ENCODE measurements at places on chromosomes 6 and 20.

DNA sequence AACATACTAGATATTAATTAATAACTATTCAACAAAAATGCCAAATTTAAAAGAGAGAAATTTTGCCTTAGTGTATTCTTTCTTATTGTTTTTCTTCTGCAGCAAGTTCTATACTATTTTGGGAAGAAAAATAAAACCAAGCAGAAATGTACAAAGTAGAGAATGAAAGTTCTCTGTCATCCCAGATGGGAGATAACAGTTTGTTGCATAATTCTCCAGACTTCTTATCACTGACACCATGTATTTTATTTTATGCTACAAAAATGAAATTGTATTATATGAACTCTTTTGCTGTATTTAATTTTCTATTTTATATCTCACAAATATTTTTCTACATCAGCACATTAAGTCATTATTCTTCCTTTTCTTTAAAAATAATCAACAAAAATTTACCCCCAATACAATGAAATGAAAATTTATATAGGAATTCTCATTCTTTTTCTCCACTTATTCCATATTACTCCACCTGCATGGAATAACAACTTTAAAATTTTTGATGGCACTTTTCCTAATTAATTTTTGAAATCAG lies 18.2 kb downstream of the TMEM244 start:
- DNase-seq = no peak

- DNase-seq = no peak
These were observed 168.3 kb upstream of the STMND1 start for GRCh38 chr6:16933532-16933931.

- DNase-seq = peak; percentile 26
These were observed 171.6 kb upstream of the FBXL4 start for GRCh38 chr6:99119109-99120031.

GRCh38 chr20:8389381-8390036 lies 257.4 kb downstream of the PLCB1 start:
- peak; percentile 18 for DNase-seq

DNA sequence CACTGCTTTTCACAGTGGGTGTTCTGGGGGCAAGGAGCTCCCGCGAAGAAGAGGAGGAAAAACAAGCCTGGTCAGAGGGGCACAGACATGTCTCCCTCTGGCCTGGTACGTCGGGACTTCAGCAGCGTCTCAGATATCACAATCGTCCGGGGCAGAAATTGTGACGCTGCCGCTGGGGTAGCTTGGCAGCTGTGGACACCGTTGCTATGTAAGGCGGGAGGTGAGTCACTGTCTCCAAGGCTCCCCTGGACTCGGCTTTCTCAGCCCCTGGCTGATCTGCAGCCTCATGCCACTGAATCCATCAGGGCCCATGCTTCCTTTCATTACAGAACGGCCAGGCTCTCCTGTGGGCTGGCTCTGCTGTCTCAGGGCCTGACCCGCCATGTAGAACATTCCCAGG lies 98.7 kb downstream of the SULF2 start:
- DNase-seq = no peak

GRCh38 chr6:49155316-49155715 lies 307.7 kb downstream of the MMUT start:
- no peak for DNase-seq

GRCh38 chr6:141354191-141354955 lies 778.4 kb upstream of the GJE1 start:
- no peak for DNase-seq

GRCh38 chr6:139940741-139941729 lies 566.6 kb upstream of the CITED2 start:
- DNase-seq = no peak

- DNase-seq = no peak
These were observed 454.7 kb downstream of the TFAP2B start for GRCh38 chr6:51273228-51273961.

DNA sequence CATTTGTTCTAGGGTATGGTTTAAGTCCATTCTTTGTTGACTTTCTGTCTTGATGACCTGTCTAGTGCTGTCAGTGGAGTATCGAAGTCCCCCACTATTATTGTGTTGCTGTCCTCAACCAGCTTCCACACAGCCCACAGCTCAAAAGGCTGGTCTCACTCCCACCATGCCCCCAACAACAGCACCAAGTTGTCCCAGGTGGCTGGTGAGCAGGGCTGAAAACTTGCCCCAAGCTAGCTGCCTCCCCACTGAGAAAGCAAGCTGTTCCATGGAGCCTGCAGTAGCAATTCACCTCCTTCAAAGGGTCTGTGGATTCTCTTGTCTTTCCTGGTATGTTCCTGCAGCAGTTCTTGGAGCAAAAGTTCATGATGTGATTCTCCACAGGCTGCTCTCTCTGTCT lies 221.0 kb downstream of the SYNDIG1 start:
- no peak for DNase-seq

DNA sequence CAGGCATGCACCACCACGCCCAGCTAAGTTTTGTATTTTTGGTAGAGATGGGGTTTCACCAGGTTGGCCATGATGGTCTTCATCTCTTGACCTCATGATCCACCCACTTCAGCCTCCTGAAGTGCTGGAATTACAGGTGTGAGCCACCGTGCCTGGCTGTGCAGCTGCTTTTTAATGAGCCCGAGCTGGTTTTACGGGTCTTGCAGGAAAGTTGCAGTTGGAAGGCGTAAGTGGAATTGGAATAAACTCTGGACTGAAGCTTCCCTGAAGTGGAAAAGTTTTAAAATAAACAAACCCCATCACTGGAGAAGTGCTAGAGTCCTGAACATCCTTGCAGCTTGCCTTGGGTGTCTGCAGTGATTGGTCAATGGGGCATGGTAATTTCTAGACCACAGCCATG lies 40.4 kb downstream of the KIF25 start:
- no peak for DNase-seq

DNA sequence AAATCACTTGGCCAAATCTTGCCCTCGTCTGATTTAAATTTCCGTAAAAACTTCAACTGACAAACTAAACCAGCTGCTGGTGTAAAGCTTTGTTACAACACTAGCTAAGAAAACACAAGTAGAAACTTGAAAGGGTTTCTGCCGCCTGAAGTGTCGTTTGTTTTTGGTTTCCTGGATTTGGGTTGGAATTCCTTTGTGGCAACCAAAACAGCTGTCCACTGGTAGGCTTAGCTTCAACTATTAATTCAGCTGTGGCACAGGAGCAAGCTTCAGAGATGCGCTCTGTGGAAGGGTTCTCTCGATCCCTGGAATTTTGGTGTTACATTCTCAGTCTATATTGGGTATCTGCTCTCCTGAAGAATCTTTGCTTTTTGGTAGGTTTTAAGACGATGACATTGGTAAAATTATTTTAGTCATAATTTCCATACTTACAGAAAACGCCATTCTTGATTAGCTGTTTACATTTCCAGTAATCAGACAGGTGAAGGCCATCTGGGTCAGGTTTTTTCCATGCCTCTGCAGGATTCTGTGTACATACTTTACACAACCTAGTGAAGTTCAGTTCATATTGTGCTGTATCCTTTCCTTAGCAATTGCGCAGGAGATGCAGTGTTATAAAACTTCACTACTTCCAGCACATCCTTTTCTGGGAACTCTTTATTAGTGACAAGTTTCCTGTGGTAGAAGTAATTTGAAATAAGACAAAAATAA lies 29.9 kb upstream of the SAMD3 start:
- no peak for DNase-seq

- no peak for DNase-seq
These were observed 51.7 kb downstream of the PANK2 start for GRCh38 chr20:3940905-3941304.

DNA sequence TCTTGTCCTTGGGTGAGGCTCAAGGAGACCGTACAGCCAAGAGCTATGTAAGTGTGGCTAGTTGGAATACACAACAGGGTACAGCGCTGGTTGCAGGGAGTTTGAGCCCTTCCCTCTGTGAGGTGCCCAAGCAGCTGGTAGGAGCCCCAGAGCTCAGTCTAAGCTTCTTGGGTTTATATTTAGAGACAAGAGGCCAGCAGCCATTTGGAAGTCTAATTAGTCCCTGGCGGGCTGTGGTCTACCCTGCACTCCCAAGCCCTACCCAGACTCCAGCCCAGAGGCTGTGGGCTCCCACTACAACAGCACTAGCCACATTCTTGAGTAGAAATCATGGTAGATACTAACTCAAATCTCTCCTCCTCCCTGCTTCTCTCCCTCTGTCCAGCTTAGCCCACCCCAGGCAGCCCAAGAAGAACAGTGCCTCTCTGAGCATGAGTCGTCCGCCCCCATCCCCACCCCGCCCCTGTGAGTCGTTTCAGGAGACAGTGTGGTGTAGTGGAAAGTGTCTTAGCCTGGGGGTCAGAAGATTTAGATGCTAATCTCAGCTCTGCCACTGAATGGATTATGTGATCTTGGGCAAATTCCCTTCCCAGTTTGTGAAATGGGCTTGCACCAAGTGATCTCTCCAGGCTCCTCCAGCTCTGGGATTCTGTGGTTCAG lies 37.8 kb downstream of the EIF2S2 start:
- peak; percentile 61 for DNase-seq

GRCh38 chr6:12137480-12137879 lies 125.4 kb downstream of the HIVEP1 start:
- no peak for DNase-seq

DNA sequence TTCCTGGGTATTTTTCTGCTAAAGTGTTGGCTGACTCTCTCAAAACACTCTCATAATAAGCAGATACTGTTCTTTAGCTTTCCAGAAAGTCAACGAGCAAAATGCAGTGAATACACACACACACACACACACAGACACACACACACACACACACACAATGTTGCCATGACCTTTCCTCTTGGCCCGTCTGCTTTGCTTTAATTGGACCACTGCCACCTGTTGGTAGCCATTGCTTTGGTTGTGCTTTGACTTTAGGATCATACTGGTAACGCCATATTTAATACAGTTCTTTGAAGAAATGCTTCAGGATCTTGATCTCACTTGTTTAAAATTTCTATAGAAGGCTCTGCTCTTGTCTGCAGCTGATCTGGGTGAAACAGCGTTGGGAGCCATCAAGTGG lies 4.4 kb downstream of the FIG4 start:
- no peak for DNase-seq

GRCh38 chr6:3163248-3163594 lies 5.9 kb upstream of the TUBB2A start:
- DNase-seq = no peak

DNA sequence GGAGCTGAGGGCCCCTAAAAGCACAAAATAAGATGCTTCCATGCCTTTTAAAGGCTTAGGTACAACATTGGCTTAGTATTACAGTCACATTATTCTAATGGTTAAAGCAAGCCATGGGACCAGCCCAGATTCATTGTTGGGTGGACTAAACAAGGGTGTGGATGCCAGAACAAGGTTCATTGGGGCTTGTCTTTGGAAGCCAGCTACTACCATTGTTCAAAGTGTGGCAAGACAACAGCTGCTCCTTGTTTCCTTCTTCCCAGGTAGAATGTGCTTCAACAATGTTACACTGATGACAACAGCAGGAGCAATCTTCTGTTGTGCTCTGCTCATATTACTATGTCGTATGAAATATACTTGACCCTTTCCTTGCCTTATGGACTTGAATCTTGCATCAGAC lies 261.5 kb downstream of the TBC1D7 start:
- DNase-seq = no peak

GRCh38 chr6:170044836-170045562 lies 245.9 kb downstream of the DLL1 start:
- no peak for DNase-seq

DNA sequence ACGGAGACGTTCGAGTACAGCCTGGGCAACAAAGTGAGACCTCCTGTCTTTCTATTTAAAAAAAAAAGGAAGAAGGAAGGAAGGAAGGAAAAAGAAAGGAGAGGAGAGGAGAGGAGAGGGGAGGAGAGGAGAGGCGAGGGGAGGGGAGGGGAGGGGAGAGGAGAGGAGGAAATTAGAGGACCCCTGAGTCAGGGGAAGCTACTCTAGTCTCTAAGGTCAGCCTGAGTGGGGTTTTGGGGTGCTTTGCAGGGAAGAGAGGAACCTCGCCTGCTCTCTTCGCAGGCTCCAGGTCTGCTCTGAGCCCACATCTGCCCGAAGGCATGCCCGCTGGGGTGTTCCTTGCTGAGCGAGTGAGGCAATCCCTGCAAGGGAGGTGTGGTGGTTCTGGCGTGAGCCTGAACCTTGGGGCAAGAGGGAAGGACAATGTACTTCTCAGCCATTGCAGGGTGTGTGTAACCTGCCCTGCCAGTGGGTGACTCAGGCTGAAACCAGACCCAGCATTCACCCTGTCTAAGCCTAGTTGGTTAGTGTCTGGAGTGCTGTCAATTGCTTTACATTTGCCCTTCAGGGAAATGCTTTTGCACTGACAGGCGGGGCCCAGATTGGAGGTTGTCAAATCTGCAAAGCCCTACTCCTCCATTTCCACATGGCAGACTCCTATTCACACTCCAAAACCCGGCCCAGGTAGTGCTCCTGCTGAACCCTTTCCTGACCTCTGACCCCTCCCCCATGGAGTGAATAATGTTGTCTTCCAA lies 15.3 kb upstream of the MMP9 start:
- DNase-seq = peak; percentile 100

GRCh38 chr6:25560865-25561264 lies 91.2 kb upstream of the SCGN start:
- no peak for DNase-seq

DNA sequence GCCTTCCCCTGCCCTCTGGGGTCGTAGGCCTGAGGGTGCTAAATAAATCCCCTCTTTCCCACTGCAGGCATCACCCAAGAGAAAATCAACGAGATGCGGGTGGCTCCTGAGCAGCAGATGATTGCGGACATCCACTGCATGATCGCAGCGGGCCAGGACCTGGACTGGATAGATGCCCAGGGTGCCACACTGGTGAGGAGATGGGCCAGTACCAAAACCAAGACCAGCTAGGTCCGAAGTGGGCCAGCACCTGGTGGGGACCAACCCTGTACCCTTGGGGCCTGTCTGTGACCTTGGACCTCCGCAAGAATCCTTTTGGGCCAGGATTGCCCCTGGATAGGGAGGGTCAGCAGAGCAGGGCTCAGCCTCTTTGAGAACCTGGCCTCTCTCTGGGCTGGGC lies 23.6 kb upstream of the FAM83D start:
- no peak for DNase-seq

- no peak for DNase-seq
These were observed 356.8 kb downstream of the HDGFL1 start for GRCh38 chr6:22925920-22926789.

DNA sequence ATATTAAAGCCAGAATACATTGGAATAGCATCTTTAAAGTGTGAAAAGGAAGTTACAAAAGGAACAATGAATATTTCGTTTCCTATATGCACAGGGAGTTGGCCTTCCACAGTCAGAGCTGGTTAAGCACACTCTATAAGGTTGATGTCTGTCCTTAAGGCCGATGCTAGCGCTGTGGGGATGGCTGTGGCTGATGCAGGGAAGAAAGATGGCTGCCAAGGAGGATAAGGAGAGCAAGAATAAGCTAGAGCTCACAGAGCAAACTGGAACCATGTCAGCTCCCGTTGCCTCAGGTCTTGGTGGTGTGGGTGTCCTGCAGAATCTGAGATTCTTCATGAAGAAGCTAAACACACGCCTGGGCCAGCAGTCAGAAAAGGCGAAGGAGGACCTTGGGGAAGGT lies 20.8 kb upstream of the STX11 start:
- DNase-seq = no peak

GRCh38 chr6:6918216-6918983 lies 189.4 kb upstream of the RREB1 start:
- DNase-seq = peak; percentile 38
